ENCODE measurements at places on chromosomes 2 and 18.

- DNase-seq: no peak
Measured at GRCh38 chr2:226514895-226515294, 284.7 kb downstream of the IRS1 start.

DNA sequence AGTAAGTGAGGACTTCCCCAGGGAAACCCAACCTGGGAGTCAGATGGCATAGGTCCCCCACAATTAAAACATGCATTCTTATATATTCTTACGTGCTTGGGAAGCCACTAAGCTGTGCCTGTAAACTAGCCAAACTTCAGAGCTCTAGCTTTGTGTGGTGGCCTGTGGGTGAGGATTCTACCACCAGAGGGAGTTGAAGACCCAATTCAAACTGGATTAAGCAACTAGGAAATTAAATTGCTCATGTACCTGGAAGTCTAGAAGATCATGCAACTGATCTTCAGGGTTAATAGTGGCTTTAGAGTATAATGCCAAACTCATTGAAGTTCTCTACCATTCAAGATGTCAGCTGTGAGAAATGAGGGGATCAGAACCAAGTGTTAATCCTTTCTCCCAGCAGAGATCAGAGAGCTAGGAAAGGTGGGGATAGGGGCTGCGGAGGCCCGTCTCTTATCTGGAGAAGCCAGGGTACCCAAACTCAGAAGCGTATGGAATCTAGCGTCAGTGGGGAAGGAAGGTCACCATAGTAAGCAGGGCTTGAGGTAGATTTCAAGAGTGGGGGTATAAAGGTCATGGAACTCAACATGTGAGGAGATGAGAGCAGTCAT, 53.2 kb upstream of the CCDC85A start:
- DNase-seq: no peak

GRCh38 chr18:50745945-50746344, 73.9 kb downstream of the MRO start:
- no peak for DNase-seq

GRCh38 chr18:74528913-74529312, 5.4 kb upstream of the CNDP1 start:
- no peak for DNase-seq
